ENCODE measurements at places on chromosomes 1 and 21. TPM values are rescaled to one million over a fixed set of nuclear protein-coding genes. Genes with fewer than 3 reads are reported as not detected.

The TFF3 gene
- not detected for total RNA-seq

The OR2L8 gene
- not detected for total RNA-seq

The CD1C gene
- not detected for total RNA-seq

The RNU1-2 gene
- total RNA-seq: not detected

The SMCP gene
- not detected for total RNA-seq

The TMEM59 gene
- total RNA-seq: 156 TPM

The LIPI gene
- not detected for total RNA-seq

The RBM15 gene
- 54.0 TPM for total RNA-seq

The CGN gene
- not detected for total RNA-seq

The C1orf141 gene
- not detected for total RNA-seq

The MEX3A gene
- 1.9 TPM for total RNA-seq

The AIRE gene
- total RNA-seq: not detected

The KRTAP15-1 gene
- not detected for total RNA-seq

The LPGAT1 gene
- 73.4 TPM for total RNA-seq

The HPDL gene
- 1.3 TPM for total RNA-seq

The ADGRL2 gene
- total RNA-seq: 11.6 TPM

The NTMT2 gene
- total RNA-seq: not detected

The VWA5B1 gene
- not detected for total RNA-seq

The VPS72 gene
- total RNA-seq: 44.0 TPM

The SPRR2E gene
- total RNA-seq: not detected

The MFSD2A gene
- total RNA-seq: 6.0 TPM

The PROX1 gene
- under 0.01 TPM for total RNA-seq

The PEA15 gene
- total RNA-seq: 138 TPM

The FMO4 gene
- total RNA-seq: 1.3 TPM

The ITLN2 gene
- total RNA-seq: not detected

The REG4 gene
- total RNA-seq: not detected

The SUMO3 gene
- total RNA-seq: 102 TPM

Measured in fibroblast of villous mesenchyme (primary cell).